ENCODE measurements at places on chromosomes 6 and 20. TPM values are rescaled to one million over a fixed set of nuclear protein-coding genes. Genes with fewer than 3 reads are reported as not detected.

DNA sequence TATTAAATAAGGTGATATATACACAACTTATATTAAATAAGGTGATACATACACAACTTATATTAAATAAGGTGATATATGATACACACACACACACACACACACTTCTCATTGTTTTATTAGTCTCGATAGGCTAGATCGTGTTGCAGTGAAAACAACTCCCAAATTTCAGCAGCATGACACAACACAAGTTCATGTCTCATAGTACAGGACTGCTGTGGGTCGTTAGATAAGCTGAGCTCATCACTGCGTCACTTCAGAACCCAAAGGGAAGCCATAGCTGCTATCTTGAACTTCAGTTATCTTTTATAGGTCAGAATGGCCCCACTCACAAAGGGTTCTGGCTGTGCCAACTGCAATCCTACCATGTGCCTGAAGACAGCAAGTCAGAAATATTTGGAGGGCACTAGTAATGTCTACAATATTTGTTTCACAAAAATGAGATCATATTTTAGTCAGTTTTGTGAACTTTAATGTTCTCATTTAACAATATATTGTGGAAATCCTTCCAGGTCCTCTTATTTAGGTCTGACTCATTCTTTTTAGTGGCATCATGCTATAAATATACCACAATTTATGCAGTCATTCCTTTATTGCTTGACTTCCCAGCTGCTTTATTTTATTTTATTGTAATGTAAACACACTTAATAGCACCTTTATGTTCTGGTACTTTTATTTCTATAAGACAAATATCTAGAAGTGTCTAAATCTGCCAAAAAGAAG is 290.2 kb downstream of the PHACTR1 start:
- DNase-seq, result no peak
- H3K36me3 ChIP-seq, result no peaks in the 10 kb centered on the region
- no peak overlapping the region for H3K4me3 ChIP-seq
- no peak overlapping the region for H3K27ac ChIP-seq
- peaks cover 9% of the 10 kb centered on the region for H3K4me1 ChIP-seq

DNA sequence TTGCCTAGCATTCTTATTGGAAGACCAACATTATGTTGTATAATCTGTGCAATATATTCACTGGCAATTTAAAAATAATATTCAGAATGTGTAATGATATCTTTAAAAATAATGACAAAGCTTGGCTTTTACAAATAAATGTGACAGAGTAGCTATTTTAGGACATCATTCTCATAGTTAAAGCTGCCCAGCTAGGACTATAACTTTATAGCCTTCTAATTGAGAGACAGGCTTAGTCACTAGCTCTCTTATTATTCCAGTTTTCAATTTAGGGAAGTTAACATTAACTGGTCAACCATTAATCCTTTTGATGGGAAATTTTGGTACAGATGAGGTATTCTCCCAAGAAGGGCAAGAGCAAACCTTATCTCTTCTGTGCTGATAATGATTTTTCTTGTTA is 197.3 kb downstream of the CLVS2 start:
- peaks cover 4% of the 10 kb centered on the region for H3K27me3 ChIP-seq
- H3K36me3 ChIP-seq, result no peaks in the 10 kb centered on the region

ABHD16A gene
- total RNA-seq, result 120 TPM

- no peak overlapping the region for H3K27ac ChIP-seq
- peaks cover 14% of the 10 kb centered on the region for H3K36me3 ChIP-seq
Observed at GRCh38 chr6:20417819-20418218, 16.1 kb downstream of the E2F3 start.

DNA sequence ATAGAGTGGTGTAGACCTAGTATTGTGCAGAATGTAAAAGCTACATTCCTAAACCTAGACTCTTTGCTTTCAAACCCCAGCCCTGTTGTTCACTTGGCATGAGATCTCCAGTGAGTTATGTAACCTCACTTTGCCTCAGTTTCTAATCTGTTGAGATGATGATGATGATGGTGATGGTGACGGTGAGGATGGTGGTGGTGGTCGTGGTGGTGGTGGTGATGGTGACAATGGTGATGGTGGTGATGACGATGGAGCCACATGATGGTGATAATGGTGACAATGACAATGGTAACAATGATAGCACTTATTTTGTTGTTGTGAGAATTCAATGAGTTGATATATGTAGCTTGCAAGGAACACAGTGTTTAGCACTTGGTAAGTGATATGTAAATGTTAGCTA is 80.3 kb downstream of the FAXC start:
- no peak for DNase-seq
- H3K27me3 ChIP-seq, result no peaks in the 10 kb centered on the region
- H3K27ac ChIP-seq, result no peak overlapping the region
- H3K4me3 ChIP-seq, result no peak overlapping the region
- no peaks in the 10 kb centered on the region for H3K36me3 ChIP-seq

DNA sequence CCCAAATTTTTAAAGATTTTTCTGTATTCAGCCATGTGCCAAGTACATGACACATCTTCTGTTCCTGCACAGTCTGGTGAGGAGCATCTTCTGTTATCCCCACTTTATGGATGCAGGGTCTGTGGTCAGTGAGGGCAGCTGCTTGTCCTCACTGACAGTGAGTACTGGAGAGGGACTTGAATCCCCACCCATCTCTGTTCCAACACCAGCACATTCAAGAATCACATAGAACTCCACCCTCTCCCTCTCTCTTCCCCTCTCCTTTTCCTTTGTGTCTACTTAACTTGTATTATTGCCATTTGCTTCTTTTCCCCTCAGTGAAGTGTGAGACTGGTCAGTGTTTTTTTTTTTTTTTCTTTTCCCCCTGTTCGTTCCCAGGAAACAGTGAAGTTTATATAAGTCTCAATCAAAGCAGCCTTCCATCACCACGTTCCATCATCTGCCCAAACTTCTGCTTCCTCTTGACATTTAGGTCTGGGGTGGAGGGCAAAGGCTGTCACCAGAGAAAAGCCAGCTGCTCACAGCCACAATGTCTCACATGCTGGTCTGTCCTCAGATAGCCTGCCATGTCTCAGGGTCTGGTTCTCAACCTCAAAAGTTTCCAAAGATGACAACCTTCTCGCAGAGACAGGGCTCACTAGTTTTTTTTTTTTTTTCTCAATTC is 110.0 kb upstream of the SSTR4 start:
- peaks cover 1% of the 10 kb centered on the region for H3K27me3 ChIP-seq
- H3K4me1 ChIP-seq, result no peaks in the 10 kb centered on the region
- no peaks in the 10 kb centered on the region for H3K36me3 ChIP-seq
- no peak overlapping the region for H3K27ac ChIP-seq

All from glutamatergic neuron (in vitro differentiated cells).